ENCODE measurements at places on chromosomes 11 and 22. TPM values are rescaled to one million over a fixed set of nuclear protein-coding genes. Genes with fewer than 3 reads are reported as not detected.

- DNase-seq = peak; percentile 63
- H3K4me3 ChIP-seq = no peak overlapping the region
- peak overlapping the region; percentile 83 for H3K27ac ChIP-seq
- H3K36me3 ChIP-seq = peaks cover 95% of the 10 kb centered on the region
These were observed 9.4 kb upstream of the PPM1F start for GRCh38 chr22:21961886-21962654.

DNA sequence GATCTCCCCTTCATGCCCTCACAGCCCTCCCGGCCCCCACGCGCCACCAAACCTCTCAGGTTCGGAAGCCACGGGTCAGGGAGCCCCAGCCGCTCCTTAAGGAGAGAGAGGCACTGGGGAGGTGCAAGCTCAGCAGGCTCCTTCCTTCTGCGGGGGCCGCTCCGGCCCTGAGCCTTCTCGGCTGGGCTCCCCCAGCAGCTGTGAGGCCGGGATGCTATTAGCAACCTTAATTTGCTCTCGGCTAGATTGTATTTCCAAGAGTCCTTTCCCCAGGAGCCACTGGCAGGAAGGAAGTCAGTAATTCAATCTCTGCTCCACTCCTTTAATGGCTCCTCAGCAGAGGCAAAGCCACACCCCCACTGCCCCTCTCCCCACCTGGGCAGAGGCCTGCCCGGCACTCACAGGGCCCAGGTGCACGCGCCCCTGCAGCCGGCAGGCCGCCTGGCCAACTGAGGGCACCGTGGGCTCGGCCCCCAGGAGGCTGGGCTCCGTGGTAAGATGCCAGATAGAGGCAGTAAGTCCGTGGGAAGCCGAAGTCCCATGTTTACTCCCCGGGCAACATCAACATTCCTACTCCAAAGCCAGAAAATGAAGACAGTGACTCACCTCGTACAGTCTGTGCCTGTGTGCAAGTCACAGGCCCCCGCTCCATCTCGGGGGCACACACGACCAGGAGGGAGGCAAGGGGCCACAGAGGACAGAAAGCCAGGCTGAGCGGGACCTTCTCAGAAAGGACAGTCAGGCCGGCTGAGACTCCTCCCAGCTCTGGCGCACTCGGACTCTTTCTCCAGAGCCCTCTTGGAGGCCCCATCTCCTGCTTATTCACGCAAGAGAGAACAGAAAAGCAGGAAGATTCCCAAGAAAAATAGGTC is 5.2 kb downstream of the IGSF9B start:
- peak overlapping the region; percentile 86 for H3K27ac ChIP-seq
- peak overlapping the region; percentile 21 for H3K4me3 ChIP-seq

The DUSP18 gene
- 46.9 TPM for total RNA-seq

The CRYBA4 gene
- total RNA-seq = not detected

DNA sequence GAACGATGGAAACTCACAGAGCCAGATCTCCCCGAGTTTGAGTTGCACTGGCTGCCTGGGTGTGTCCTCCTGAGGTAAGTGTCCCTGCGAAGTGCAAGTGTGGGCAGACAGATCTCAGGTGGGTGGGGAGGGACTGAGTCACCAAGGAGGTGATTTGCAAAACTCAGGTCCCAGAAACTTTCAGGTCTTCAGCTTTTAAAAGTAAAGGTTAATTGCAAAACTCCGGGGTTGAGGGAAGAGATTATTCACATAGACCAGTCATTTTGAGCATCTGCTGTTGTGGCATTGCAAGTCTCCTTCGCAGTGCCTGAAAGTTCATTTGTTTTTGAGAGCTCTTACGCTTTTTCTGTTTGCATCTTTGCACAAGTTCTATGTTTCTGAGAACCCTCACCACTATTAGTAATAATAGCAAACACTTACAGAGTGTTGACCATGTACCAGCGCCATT is 7.1 kb downstream of the CD44 start:
- H3K4me1 ChIP-seq = peaks cover 77% of the 10 kb centered on the region
- no peaks in the 10 kb centered on the region for H3K27me3 ChIP-seq
- no peak overlapping the region for H3K4me3 ChIP-seq
- peak overlapping the region; percentile 53 for H3K27ac ChIP-seq
- DNase-seq = no peak
- H3K36me3 ChIP-seq = no peaks in the 10 kb centered on the region

GRCh38 chr11:123616505-123617198 is 37.8 kb downstream of the SCN3B start:
- no peaks in the 10 kb centered on the region for H3K4me1 ChIP-seq
- H3K36me3 ChIP-seq = peaks cover 85% of the 10 kb centered on the region
- no peaks in the 10 kb centered on the region for H3K27me3 ChIP-seq
- DNase-seq = peak; percentile 73
